ENCODE measurements at places on chromosomes 2 and 18. TPM values are rescaled to one million over a fixed set of nuclear protein-coding genes. Genes with fewer than 3 reads are reported as not detected.
A peak's percentile ranks its signal among the peaks of the same experiment; 100 is the strongest.

Gene DOK1
- 7.5 TPM for total RNA-seq

Gene GPBAR1
- total RNA-seq: 0.37 TPM

Gene DCDC2C
- not detected for total RNA-seq

Gene TMEFF2
- 0.12 TPM for total RNA-seq

Gene KCNF1
- total RNA-seq: 0.07 TPM

Gene POTEE
- 0.05 TPM for total RNA-seq

Gene UGT1A9
- 0.07 TPM for total RNA-seq

Gene ATRAID
- 404 TPM for total RNA-seq

Gene RAMP1
- total RNA-seq: 35.8 TPM

Gene GALNT14
- 0.20 TPM for total RNA-seq

Gene GPR75
- 1.0 TPM for total RNA-seq

GRCh38 chr18:13756261-13756660, 29.8 kb downstream of the RNMT start:
- DNase-seq: no peak

GRCh38 chr18:8776013-8776943, 70.9 kb downstream of the MTCL1 start:
- DNase-seq: no peak

- DNase-seq: peak; percentile 15
Measured at GRCh38 chr2:189362283-189362682, 79.0 kb upstream of the WDR75 start.

DNA sequence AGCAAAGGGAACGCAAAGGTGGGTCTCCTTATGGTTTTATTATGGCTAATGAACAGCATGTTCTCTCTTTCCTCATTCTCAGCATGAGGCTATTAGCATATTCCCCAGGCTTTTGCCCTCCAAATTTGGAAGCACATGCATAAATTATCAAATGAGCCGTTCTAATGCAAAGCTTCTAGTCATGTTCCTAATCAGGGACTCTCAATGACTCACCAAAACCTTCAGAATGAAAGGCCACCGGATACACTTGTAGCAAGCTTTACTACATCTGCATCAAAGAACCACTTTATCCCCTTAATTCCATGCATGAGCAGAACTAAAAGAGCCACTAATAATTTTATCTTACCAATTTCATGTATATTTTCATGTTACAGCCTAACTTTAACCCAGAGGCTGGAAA, 310.5 kb downstream of the LRATD1 start:
- no peak for DNase-seq

GRCh38 chr2:171550613-171551012, 28.3 kb downstream of the CYBRD1 start:
- no peak for DNase-seq

GRCh38 chr2:159942146-159942545, 120.3 kb downstream of the PLA2R1 start:
- no peak for DNase-seq

DNA sequence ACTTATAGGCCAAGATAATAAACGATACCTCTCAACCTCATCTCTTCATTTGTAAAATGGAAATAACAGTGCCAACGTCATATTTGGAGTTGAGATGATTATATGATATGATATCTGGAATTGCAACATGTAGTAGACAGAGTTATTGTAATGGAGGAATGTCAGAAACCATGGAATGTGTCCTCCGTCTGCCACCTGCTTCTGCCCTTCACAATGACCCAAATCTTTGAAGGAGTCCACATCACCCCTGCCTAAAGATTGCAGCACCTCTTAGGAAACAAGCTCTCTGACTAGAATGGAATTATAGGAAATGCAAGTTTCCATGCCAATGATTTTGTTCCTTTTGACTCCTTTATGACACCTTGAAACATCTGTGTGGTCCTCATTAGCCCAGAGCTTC, 14.9 kb downstream of the NR4A2 start:
- DNase-seq: no peak

- DNase-seq: no peak
Measured at GRCh38 chr2:41460661-41461060, 587.2 kb upstream of the PKDCC start.

- no peak for DNase-seq
Measured at GRCh38 chr18:76357585-76358260, 137.3 kb downstream of the ZNF516 start.

GRCh38 chr2:55056024-55056521, 5.8 kb upstream of the RTN4 start:
- DNase-seq: peak; percentile 52

DNA sequence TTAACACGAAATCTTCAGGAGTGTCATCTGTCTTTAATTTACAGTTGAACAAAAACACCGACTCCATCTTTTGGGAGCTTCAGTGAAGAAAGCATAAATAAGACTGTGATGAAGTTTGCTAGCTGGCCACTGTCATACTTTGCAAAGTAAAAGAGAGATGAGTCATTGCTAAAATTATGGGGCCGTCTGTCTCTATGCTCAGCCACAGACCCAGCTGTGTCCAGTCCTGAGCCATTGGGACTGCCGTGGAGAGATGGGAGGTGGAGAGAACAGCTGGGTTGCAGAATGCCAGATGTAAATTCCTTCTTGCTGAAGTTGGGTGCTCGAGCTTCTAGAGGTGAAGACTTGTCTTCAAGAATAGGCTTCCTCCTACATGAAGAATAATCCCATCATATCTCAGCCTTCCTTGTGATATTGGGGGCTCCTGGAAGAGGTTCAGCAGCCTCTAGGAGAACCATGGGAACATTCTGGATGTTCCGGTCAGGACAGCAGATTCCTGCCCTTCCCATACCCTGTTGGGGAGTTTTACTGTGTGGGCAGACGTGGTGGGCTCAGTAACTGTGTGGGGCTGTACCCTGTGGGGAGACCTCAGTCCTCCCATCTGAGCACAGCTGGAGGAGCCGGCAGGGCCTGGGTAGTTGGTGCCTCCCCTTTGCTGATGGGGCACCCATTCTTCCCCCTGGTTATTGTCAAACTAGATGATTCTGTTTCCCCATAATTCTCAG, 71.1 kb downstream of the LDLRAD4 start:
- DNase-seq: peak; percentile 31

GRCh38 chr2:178345951-178346350, 105.0 kb downstream of the PRKRA start:
- no peak for DNase-seq

- DNase-seq: peak; percentile 56
Measured at GRCh38 chr2:217075268-217076057, 215.6 kb upstream of the TNP1 start.

- no peak for DNase-seq
Measured at GRCh38 chr2:196208915-196209314, 37.5 kb upstream of the STK17B start.

- DNase-seq: no peak
Measured at GRCh38 chr2:234401426-234401825, 95.5 kb downstream of the ARL4C start.

DNA sequence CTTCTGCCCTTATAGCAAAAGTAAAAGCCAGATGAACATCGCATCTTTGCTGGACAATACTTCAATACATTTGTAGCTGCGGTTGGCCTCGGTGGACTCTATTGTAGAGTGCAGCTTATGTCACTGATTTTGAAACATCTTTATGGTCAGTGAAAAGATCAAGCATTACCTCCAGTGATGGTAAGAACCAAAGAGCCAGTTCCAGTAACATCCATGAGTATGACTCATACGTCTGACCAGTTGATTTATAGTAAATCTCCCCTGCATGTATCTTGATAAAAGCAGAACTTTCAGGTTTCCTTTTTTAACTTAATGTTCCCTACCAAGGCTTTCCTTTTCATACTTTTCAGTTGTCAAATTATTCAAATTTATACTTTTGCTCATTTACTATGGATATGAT, 119.2 kb upstream of the HNRNPA3 start:
- DNase-seq: peak; percentile 4

GRCh38 chr2:16174693-16175045, 234.3 kb downstream of the MYCN start:
- no peak for DNase-seq

DNA sequence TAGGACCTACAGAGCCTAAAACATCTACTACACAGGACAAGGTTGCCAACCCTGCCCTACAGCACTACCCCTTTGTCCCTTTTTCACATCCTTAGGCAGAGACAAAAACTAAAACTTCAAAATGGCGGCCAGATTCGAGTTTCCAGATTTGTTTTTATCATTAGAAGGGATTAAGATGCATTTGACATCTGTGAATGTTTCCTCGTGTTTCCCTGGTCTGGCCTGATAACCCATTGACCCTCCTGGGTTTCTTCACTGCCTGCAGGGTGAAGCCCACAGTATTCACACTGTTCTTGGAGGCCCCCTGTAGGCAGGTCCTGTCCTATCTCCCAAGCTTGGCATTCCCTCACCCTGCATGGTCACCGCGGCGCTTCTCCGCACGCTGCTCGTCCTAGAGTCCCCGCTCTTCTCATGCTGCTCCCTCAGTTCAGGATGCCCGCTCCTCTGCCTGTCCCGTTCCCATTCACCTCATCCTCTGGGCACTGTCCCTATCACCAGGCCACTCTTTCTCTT, 67.6 kb downstream of the TPGS2 start:
- DNase-seq: no peak

DNA sequence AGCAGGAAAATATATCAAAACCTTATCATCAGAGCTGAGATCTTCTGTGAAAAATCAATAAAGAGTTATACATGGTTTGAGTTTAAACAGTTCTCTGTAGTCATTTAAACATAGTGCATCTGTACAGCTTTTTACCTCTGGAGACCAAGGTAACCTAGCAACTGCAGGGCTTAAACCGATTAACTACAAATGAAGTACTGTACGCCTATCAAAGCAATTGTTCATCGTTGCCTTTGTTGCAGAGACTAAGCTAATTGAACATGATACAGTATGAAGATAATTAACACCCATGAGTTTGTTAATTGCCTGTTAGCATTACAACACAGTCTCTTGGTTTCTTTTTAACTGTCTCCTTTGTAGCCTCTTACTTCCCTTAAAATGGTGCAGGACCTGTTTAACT, 147.9 kb downstream of the LNPK start:
- no peak for DNase-seq

DNA sequence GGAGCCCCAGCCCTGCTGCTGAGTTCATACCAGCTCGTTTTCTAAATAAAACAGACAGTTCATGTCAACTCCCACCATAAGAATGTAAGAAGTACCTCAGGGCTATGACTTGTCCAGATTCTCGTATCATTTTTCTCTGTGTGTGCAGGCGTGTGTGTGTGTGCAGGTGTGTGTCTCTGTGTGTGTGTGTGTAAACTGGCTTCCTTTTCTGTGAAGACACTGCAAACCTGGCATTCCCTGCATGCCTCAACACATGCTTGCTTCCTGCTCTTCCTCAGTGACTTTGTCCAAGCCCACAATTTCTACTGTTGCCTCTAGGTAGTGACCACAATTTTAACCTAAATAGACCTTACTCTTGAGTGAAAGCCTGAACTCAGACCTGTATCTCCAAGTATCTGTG, 879.0 kb downstream of the SLC4A3 start:
- no peak for DNase-seq

GRCh38 chr18:36350251-36350651, 52.7 kb downstream of the FHOD3 start:
- no peak for DNase-seq

- DNase-seq: peak; percentile 48
Measured at GRCh38 chr2:46689993-46690392, 210.6 kb downstream of the TMEM247 start.

DNA sequence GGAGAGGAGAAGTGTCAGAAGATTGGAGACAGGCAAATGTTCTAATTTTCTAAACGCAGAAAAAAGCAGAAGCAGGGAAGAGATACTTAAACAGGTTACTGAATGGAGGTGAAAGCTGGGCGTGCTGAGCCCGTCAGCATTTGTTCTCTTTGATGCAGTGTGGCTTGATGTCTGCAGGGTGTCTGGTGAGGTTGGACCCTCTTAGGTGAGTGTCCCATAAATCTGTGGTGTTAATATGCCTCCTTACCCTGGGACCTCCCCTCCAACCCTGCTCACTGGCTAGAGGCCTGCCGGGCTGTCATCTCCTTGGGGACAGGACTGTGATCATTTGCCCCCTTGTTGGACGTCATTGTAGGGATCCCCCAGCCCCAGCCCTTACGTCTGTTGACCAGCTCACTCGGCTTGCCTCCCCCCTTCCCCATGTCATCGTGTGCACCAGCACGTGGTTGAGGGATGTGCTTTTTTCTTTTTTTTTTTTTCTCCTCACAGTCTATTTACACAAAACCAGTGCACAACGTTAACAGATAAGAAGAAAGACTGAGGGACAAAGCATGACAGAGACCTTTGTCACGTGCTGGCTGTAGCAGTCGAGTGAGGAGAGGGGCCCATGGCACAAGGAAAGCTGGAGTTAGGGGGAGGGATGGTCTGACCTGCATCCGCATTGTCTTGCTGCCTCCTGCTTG, 56.4 kb downstream of the NCK2 start:
- no peak for DNase-seq

DNA sequence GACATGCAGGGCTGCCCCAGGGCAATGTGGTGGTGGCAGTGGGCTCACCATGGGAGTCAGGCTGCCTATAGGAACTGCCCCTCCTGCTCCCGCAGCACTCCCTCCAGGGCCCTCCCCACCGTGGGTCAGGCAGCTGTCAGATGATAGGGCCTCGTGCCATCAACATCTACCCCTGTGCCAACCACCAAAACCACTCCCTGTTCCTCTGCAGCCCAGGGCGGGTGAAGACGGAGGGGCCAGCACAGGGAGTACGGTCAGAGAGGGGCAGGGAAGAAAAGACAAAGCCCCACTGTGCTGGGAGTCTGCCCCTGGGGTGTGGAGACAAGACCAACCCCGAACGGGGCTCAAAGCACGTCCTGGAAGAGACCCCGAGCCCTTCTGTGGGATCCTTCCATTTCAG, 97.4 kb downstream of the TNS1 start:
- DNase-seq: no peak

DNA sequence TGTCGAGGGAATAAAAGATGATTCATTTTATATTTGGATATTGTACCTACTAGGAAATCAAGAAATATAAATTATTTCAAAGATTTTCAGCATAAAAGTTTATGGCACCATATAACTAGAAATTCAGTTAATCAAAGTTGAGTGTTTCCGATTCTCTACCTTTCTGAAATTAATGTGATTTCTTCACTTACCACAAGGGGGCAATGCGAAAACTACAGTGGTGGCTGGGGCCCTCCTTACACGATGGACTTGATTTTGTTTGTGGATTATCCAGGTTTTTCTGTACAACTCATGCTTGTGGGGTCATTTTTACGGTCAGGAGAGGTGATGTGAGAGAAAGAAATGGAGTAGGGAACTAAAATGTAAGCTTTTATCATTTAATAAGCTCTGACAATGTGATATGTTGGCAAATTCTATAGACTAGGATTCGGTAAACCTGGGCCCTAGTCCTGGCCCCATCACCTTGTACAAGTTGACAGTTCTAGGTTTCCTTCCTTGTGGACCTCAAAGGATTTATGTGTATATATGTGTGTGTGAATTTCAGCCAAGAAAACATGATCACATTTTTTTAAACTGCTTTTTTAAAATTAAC, 47.6 kb downstream of the G6PC2 start:
- DNase-seq: peak; percentile 9

GRCh38 chr2:82023710-82024109, 1719.2 kb upstream of the LRRTM1 start:
- peak; percentile 2 for DNase-seq

DNA sequence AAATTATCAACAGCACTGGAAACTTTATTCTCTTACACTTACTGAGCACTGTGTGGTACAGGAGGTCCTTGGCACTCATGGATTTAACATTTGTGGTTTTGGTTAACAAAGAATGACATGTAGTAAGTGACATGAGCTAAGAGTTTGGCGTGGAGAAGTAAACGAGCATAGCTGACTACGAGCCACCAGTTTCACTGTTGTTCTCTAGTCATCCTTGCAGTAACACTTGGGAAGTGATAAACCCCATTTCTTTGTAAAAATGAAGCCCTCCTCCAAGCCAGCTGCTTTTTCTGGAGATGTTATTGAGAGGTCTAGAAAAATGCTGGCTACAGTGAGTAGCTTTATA, 32.7 kb downstream of the QPCT start:
- peak; percentile 89 for DNase-seq

Measured in M059J (cell line).